ENCODE measurements at places on chromosomes 4 and X.

GRCh38 chr4:87239821-87240220, 19.4 kb upstream of the KLHL8 start:
- no peak for DNase-seq

DNA sequence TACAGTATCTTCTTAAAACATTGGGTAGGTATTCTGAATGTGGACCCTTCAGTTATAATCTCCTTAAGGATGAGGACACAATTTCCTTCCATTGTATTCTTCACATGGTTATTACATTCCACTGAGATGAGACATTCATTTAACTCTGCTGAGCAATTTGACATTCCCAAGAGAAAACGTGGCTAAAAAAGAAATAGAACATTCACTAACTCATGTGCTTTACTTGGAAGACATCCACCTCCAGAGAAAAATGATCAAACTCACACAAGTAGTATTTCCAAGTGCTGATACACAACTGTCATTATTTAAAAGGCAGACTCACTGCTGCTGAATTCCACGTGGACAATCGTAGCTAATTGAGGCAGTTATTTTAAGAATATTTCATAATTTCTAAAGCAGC, 227.9 kb upstream of the ANKRD50 start:
- DNase-seq, result no peak

DNA sequence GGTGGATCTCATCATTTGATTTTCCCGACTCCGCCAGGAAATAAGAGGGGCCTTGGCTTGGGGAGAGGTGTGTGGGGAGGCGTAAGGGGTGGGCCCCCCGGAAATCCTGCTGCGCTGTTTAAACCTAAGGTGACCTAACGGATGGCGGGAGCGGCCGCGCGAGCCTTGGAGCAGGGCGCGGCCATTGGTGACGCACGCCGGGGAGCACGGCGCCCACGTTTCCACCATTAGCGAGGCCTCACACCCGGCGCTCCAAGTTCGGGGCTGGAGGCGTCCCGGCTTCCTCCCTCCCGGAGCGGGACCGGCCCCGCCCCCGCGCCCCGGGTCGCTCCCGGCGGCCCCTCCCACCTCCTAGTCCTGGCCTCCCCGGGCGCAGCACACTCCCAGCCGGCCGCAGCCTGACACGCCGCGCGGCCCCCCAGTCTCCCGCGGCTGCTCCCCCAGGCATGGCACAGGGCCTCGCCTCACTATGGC, at the start of gene SMS:
TSS of gene SMS (plus strand) at position 354 of the 474 bp plus-strand sequence. CDS start at position 470, 116 bp downstream.
- DNase-seq, result peak; percentile 79

DNA sequence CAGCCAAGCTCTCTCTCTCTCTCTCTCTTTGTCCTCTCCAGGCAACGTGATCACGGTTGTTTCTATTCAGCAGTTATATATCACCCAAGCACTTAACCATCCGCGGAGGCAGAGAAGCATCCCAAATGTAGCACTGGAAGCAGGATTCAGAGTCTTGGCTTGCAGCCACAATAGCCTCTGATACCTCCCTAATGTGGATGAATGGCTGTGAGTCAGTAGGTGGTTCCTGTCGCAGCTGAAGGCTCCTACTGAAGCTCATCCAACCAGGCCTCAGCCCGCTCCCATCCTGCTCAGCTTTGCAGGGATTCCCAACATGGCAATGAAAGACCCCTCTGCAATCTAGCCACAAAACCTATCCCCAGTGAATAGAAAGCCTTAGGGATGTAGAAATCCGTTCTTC, 5.1 kb downstream of the HS6ST2 start:
- DNase-seq, result no peak
